ENCODE measurements at places on chromosomes 3 and 15. TPM values are rescaled to one million over a fixed set of nuclear protein-coding genes. Genes with fewer than 3 reads are reported as not detected.

Gene ITPR1
- total RNA-seq, result 240 TPM

Gene STRIT1
- total RNA-seq, result 1.4 TPM

Gene TUSC7
- total RNA-seq, result not detected

Gene SERPINI2
- total RNA-seq, result 3.9 TPM

Gene CLSTN2
- total RNA-seq, result 4.9 TPM

Gene NAALADL2
- 77.5 TPM for total RNA-seq

Gene GPR27
- total RNA-seq, result 2.7 TPM

Gene RTP1
- not detected for total RNA-seq

Gene CCDC33
- total RNA-seq, result 0.42 TPM

Gene NLGN1
- 51.8 TPM for total RNA-seq

Gene CYP11A1
- 0.21 TPM for total RNA-seq

Gene C15orf62
- 0.11 TPM for total RNA-seq

Gene ALDH1A3
- 11.2 TPM for total RNA-seq

Gene KNG1
- total RNA-seq, result not detected

Gene ZIC4
- total RNA-seq, result not detected

Gene ITIH3
- 1.4 TPM for total RNA-seq

Data from urinary bladder (tissue), 4 donors.